Cardiac fibroblast (primary cell): ENCODE measurements at places on chromosomes 11 and 22.

- DNase-seq = no peak
Observed at GRCh38 chr22:41327124-41327523, 25.8 kb downstream of the ZC3H7B start.

GRCh38 chr11:124623861-124624525 is 1.3 kb downstream of the TBRG1 start:
- peak; percentile 42 for DNase-seq

DNA sequence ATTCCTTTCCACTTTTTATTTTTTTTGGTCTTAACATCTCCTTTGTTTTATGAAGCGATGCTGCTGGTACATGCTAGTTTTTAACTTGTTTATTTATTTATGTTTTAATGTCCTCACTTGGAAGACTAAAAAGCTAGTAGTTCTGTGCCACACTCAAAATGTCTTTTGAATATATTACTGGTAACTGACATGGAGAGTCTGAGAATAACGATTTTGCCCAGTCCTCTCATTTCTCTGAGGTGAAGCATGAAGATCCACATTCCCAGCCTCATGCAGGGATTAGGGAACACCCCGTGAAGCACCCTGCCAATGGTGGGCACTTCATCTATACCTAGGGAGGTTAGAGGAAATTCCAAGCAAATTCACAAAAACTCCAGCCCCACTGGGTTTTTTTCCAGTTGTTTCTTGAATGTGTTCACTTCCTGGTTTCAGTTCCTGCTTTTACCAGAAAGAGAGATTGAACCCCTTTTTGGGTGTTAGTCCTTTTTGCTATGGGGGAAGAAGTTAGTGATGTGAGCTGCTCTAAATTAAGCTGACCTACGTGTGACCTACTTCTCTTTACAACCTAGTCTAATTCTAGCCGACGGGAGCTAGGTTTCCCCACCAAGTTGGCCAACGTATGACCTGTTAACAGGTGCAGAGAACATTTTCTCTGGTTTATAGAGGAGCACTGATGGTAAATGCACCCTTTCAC is 106.1 kb downstream of the SLC1A2 start:
- DNase-seq = no peak

- no peak for DNase-seq
Observed at GRCh38 chr11:44876906-44877305, 73.8 kb downstream of the TP53I11 start.

- no peak for DNase-seq
Observed at GRCh38 chr11:16086229-16086819, 270.0 kb downstream of the SOX6 start.

GRCh38 chr11:105132716-105133511 is 6.7 kb downstream of the CARD18 start:
- peak; percentile 93 for DNase-seq

DNA sequence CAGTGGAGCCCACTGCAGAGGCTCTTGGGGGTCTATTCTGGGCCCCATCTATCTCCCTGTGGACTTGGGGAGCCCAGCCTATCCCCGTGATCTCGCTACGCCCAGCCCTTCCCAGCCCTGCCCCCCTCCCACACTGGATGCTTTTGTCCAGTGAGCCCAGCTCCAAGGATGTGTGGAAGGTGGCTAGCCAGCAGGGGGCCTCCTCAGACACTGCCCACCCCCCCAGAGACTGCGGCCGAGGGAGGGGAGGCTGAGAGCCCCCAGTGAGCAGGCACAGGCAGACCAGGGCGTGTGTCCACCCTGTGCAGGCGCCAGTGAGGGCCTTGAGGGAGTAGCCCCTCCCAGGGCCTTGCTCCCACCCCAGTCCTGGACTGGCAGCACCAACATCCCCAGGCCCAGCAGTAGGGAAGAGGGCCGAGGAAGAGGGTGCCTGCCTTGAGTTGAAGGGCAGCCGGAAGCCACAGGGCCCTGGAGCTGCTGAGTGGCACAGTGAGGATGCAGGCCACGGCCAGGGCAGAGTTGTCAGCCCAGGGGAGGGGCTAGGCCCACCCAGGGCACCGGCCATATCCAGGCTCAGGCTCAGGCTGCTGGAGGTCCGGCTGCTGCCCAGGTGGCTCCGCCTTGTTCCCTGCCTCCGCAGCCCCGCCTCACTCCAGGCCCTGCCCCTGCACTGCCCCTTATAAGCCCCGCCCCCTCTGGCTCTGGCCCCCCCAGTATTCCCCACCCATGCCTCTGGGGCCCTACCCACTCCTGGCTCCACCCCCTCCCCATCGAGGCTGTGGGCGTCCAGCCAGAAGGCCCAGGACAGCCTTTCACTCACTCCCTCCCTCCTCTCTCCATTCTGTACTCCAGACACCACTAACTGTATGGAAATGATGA is 28.0 kb downstream of the MOB2 start:
- DNase-seq = peak; percentile 28

GRCh38 chr22:44669561-44669976 is 32.4 kb upstream of the PRR5 start:
- no peak for DNase-seq

DNA sequence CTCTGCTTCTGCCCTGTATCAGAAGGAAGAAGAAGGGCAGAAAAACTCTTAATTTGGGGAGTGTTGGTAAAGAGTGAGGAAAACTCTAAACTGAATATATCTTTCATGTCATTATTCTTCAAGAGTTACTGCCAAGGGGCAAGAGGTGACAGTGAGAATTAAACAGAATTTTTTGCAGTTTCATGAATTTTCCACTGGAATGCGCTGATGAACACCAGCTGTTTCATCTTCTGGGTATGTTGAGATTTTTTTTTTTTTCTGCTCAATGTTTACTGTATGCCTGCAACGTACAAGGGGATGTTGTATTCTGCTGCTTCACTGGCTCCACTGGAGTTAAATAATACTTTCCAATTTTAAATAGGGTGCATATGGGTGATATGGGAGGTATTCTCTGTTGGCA is 117.8 kb downstream of the FAM76B start:
- DNase-seq = peak; percentile 64

GRCh38 chr22:31857247-31857646 is 87.1 kb upstream of the YWHAH start:
- DNase-seq = no peak

DNA sequence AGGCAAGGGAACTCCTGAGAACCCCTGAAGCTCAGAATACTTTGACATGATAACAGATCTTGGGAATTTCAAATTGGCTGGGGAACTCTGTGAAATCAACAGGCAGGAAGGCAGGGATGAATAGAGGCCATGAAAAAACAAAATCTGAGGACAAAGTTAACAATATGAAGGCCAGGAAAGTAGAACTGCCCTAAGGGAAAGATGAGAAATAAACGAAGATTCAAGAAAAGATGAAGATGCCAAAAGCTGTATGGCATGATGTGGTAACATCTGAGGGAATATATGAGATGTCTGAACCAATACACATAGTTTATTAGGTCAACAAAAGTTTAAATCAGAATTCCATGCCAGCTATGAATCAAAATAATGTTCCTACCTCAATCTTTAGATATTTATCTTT is 25.0 kb downstream of the SERGEF start:
- DNase-seq = no peak

- DNase-seq = no peak
Observed at GRCh38 chr22:26766510-26767350, 109.3 kb downstream of the MIAT start.

GRCh38 chr11:70477609-70478008 is 79.3 kb downstream of the CTTN start:
- DNase-seq = no peak

GRCh38 chr11:1665313-1665712 is 31.7 kb upstream of the KRTAP5-6 start:
- no peak for DNase-seq

- no peak for DNase-seq
Observed at GRCh38 chr22:23236026-23236425, 55.7 kb downstream of the BCR start.

DNA sequence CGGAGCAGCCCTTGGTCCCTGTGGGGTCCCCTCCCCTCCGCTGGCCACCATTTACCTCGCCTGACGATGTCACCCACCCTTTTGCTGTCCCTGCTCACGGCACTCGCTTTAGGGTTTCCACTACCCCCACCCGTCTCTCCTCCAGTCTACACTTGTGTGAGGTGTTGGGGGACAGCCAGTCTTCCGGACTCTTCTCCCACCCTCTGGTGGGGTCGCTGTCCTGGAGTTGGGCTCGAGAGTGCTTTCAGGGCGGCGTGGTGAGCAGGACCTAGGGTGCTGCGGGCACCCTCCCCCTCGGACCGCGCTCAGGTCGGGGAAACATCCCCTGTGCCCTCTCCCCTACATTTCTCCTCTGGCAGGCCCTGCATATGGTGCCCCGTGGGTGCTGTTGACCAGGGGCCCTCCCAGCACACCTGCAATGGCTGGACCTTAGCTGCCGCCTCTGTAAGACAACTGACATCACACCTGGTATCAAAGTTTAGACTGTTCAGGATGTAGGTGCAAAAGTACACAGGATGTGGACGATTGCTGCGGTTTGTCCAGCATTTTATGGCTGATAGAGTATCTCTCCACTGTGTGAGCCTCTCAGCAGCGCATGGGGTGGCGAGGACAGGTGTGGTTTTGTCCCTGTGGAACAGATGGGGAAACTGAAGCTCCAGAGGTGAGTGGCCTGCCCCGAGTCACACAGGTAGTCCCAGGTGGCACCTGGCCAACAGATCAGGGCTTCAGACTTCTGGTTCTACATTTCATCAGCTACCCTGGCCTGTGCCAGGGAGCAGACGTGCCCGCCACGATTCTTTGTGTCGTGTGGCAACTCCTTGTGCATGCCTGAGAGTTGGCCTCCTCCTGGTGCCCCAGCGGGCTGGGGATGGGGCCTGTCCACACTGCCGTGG is 1.2 kb downstream of the GRK2 start:
- DNase-seq = no peak

DNA sequence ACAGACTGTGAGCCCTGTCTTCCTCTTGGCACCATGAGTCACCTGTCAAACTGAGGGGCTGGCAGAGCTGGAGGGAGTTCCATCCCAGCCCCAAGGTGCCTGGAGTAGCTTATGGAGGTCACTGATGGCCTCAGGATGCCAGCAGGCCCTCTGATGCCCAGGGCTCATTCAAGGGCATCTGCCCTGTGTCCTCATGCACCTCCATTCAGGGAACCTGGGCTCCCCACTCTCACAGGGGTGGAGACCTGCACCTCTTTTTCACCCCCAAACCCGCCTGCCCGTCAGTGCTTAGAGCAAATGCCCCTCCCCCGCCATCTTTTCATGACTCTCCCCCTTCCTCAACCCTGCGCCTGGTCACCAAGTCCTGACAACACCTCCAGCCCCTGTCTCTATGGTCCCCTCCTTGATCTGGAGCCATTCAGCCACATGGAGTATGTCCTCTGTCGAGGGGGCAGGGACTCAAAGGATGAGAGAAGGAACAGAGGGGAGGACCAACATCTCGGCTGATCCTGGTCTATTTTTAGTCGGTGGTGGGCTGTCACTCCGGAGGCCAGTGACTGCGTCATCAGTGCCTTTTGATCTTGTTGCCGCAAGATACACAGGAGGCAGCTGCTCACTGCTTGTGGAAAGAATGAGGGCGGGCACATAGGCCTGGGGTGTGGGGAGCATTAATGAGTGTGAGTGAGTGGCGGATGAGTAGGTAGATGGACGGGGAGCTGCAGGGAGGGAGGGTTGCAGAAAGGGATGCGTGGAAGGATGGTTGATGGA is 72.2 kb downstream of the CDKN1C start:
- peak; percentile 16 for DNase-seq

GRCh38 chr11:76763573-76764346 is 19.4 kb upstream of the TSKU start:
- peak; percentile 87 for DNase-seq

- no peak for DNase-seq
Observed at GRCh38 chr11:116334596-116334995, 438.2 kb downstream of the BUD13 start.

GRCh38 chr11:74684661-74685060 is 46.6 kb downstream of the CHRDL2 start:
- no peak for DNase-seq

DNA sequence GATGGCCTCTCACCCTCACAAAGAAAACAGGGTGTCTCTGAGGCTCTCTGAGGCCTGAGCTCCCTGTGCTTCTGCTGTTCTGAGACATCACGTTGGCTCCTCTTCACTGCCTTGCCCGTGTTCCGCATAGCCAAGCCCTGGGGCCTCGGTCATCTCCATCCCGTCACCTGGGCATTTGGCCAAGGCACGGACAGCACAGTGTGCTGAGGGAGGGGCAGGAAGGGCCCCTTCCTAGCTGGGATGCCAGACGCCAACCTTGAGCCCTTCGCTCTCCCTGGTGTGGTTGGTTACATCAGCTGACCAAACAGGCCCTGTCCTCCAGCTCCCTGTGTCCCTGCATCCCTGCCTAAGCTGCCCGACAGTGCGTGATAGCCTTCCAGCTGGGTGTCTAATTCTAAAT is 25.9 kb downstream of the MOV10L1 start:
- DNase-seq = peak; percentile 65

GRCh38 chr11:118306556-118306955 is 2.0 kb downstream of the CD3E start:
- DNase-seq = no peak

DNA sequence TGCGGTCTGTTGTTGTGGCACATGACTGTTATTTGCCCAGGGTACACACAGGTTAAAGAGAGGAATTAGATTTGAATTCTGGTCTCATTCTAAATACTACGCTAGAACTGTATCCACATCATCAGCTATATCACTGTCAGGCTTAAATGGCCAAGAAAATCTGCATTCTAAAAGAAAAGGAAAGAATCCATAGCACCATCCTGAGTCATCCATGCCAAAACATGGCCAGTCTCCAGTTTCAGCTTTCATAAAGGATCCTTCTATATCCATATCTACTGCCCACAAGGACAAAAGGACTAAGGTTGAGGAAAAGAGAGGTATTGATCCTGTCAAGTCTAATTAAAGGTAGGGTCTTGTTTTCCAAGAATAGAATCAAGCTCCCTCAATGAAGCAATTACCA is 73.6 kb upstream of the GDPD4 start:
- DNase-seq = peak; percentile 8

- no peak for DNase-seq
Observed at GRCh38 chr11:14703731-14704130, 60.1 kb downstream of the PDE3B start.
